ENCODE measurements at places on chromosomes 4 and X.

DNA sequence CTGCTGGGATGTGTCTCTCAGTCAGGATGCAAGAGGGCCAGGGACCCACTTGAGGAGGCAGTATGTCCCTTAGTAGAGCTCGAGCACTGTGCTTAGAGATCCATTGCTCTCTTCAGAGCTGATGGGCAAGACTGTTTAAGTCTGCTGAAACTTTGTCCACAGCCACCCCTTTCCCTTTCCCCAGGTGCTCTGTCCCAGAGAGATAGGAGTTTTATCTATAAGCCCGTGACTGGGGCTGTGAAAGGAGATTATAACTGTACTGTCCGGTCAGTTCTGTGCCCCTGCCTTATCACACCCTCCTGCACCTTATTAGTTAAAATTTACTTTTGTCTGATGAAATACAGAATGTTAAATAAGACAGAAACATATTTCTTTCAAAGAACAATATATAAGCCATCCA is 378.4 kb downstream of the PABPC4L start:
- no peak for DNase-seq

GRCh38 chrX:130197464-130197863 is 25.7 kb downstream of the RAB33A start:
- DNase-seq: no peak

DNA sequence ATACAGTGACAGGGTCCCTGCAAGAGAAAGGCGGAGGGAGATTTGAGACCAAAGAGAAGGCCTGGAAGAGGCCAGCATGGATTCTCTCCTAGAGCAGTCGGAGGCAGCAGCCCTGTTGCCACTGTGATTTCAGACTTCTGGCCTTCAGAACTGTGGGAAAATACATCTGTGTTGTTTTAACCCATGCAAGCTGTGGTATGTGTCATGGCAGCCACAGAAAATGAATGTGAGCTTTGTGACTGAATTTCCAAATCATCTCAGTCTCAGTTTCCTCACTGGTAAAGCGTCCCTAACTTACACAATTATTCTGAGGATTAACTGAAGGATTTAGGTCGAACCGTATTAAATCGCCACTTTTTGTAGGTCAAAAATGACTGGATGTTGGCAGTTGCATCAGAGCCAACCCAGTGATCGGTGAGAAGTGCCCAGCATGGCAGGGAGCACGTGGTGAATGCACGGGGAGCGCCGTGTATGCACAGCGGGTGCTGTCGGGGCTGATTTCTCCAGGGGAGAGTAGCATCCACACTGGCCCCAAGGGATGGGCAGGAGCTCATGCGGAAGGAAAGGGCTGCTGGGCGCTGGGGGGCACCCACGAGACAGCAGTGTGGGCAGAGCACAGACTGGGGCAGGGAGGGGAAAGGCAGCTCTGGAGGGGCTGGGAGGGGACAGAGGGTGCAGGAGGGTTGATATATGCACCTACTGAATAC is 23.8 kb upstream of the NSG1 start:
- DNase-seq: no peak

GRCh38 chr4:142474398-142475087 is 371.6 kb downstream of the INPP4B start:
- no peak for DNase-seq

- no peak for DNase-seq
These were observed 30.5 kb upstream of the PPP2R2C start for GRCh38 chr4:6502747-6503465.

DNA sequence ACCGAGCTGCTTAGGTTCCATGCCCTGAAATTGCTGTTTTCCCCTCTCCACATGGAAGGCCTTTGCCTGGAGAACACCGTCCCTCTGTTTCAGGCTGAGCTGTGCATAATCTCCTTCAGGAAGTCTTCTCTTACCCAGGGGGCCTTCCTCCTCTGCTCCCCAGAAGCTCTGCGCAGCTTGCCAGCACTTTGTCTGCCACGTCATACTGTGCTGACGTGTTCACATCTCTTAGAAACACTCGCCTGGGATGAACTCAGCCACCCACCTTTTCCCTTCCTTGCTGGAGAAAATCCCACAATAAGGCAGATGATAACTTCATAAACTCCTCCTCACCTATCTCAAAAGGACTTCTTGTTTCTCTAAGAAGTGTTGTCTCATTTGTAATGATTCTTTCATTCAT is 110.7 kb downstream of the ARHGAP10 start:
- no peak for DNase-seq

DNA sequence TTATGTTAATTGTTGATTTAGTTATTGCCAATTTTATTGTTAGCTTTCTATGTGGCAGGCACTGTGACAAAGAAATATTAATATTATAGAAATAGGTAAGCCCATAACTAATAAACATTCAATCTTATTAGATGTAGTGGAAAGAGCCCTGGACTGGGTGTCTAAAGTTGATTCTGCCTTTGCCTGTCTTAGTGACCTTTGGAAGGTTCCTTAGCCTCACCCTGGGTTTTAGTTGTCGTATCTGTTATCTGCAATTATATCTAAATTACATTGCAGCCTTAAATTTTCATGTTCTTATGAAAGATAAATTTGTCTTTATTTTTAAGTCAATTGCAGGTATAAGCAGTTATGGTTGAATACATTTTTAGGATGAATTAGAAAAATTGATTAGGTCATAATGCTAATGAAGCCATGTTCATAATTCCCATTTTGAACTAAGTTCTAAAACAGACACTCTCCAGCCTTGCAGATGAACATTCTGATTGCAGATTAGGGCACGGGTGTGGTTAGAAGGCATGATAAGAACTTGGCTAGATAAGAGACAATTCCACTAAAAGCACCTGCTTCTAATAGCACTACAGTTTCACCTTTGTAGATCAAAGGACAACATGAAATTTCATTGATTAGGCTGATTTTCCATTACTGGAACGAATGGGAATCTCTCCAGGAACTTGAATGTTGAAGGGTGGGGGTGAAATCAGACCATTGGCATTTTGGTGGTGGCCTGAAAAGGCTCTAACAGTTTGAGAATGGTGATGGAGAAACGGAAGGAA is 17.3 kb upstream of the ENPEP start:
- DNase-seq: no peak

DNA sequence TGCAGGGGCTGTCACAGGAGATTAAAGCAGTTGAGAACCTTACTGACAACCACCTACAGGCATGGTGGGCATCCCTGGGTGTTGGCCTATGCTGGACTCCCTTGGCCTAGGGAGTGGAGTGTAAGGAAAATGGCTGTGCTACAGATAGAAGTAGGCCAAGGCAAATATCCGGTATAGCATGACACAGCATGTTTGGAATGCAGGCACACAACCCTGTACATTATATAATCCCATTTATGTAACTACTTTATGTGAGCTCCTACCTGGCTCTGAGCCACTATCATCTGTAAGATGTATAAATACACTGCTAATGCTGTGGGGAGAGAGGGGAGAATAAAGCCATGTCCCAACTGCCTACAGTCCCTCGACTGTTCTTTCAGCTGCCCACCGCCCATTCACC is 38.7 kb upstream of the KCTD8 start:
- DNase-seq: peak; percentile 51

DNA sequence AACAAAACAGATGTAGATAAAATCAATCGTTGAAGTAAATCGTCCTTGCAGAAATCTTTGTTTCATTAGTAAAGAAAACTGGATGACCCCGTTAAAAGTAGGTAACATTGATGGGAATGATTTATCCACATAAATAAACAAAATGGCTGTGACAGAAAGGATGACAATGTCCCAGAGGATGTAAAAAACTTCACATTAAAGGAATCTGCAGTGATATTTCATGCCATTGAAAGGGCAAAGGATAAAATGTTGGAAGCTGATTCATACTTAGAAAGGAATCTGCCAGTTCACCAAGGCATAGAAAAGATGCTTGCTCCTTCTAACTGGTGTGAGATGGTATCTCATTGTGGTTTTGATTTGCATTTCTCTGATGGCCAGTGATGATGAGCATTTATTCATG is 24.2 kb upstream of the EPGN start:
- DNase-seq: no peak
